ENCODE measurements at places on chromosomes 3 and 15.

DNA sequence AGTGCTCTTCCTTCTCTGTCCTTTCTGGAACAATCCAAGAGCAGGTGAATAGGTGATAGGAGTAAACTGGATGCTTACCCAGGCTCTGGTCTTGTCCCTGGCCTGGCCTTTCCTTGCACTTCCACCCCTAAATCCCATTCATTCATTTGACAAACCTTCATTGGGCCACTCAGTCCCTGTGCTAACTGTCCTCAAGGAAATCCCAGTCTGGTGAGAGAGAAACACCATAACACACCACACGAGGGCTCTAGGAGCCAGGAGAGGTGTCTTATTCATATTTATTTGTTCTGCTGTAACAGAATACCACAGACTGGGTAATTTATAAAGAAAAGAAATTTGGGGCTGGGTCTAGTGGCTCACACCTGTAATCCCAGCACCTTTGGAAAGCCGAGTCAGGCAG lies 22.8 kb downstream of the EFCC1 start:
- no peak for DNase-seq

DNA sequence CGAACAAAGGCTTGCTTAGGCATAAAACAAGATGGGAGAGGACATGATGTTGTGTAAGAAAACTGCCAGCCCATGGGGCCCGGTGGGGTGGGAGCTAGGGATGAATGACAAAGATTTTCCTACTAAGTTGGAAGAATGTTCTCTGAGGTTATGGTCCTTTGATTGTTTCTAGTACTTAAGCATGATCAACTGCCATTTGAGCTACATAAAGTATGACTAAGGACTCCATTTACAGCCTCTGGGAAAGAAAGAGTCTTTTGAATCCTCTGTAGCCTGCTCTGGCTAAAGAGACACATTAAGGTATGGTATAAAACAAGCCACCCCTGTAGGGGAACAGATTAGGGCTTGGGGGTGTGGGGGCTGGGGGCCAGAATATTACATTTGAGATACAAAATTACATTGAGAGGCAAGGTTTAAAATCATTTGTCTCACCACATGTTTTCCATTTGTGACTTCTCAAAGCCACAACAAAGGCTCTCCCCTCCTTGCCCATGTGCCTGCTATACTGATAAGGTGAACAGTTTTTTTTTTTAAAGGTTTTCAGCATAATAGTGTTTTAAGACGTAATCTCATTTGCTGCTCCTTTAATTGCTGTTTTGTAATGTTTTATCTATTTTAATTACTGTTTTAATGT lies 323.4 kb downstream of the CHST2 start:
- no peak for DNase-seq

DNA sequence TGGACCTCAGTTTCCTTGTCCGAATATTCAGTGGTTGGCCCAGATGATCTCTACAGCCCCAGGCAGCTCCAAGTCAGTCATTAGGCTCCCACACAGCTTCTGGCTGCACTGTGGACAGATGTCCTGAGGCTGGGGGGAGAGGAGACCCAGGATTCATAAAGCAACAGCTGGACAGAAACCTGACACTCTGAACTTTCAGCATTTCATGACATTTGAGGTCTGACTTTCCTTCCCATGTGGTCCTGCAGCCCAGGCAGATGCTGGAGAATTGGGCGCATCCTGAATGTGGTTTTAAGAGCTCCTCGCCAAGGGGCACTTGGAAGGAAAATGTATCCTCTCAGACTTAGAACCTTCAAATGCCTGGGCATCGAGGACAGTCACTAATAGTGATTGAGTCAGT lies 307.6 kb upstream of the LRRFIP2 start:
- no peak for DNase-seq

GRCh38 chr3:185820973-185821758 lies 3.7 kb downstream of the IGF2BP2 start:
- DNase-seq = no peak

All from NCI-H446 treated with DMSO at 0.1 percent for 48 hours (cell line).